NCI-H146 (cell line): ENCODE measurements at places on chromosomes 2 and 18.

DNA sequence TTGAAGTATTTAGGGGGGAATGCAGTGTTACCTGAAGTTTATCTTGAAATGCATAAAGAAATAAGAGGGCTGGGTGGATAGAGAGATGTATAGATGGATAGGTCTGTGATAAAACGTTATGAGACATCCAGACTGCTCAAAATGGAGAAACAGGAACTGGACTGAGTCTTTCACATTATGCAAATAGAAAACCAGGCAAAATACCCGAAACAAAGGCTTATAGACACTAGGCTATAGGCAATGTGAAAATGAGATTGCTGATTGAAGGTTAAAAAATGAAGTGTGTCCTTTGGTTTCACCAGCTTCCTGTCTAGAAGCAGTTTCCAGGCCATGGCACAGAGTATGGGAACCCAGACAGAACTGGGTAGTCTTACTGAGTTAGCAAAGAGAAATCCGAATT lies 24.9 kb upstream of the SLC3A1 start:
- DNase-seq = no peak

GRCh38 chr2:218221000-218221399 lies 4.0 kb downstream of the ARPC2 start:
- no peak for DNase-seq

GRCh38 chr2:192029089-192029488 lies 165.6 kb downstream of the TMEFF2 start:
- no peak for DNase-seq

DNA sequence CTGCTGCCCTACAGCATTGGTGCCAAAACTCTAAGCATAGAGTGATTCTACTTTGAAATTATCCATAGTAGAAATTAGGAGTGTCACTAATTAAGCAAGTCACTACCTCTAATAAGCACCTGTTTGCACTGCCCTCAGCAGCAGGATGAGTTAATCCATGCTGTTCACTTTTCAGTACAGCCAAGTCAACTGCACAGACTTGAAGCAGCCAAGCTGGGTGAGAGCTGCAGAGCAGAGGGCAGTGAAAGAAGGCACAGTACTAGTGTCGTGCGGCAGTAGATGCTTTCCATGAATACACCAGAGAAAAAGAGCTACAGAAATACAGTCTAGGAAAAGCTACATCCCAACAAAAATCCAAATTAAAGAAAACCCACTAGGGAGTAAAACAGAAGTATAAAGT lies 98.6 kb downstream of the RAPH1 start:
- DNase-seq = no peak

DNA sequence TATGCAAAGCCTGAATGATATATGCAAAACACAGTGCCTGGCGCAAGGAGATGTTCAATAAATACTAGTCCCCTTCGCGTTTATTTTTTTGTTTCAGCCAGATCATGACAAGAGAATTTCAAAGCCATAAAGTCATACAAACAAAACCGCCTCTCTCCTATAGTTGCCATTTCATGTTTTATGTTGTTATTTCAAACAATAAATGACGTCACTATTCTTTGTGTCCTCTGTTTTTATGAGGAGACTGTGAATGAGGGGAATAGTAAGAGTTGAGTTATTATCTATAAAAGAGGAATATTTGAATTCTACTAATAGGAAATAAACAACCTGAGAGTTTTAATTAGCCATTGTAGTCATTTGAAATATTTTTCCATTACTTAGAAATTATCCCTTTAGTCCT lies 464.5 kb downstream of the THSD7B start:
- no peak for DNase-seq

DNA sequence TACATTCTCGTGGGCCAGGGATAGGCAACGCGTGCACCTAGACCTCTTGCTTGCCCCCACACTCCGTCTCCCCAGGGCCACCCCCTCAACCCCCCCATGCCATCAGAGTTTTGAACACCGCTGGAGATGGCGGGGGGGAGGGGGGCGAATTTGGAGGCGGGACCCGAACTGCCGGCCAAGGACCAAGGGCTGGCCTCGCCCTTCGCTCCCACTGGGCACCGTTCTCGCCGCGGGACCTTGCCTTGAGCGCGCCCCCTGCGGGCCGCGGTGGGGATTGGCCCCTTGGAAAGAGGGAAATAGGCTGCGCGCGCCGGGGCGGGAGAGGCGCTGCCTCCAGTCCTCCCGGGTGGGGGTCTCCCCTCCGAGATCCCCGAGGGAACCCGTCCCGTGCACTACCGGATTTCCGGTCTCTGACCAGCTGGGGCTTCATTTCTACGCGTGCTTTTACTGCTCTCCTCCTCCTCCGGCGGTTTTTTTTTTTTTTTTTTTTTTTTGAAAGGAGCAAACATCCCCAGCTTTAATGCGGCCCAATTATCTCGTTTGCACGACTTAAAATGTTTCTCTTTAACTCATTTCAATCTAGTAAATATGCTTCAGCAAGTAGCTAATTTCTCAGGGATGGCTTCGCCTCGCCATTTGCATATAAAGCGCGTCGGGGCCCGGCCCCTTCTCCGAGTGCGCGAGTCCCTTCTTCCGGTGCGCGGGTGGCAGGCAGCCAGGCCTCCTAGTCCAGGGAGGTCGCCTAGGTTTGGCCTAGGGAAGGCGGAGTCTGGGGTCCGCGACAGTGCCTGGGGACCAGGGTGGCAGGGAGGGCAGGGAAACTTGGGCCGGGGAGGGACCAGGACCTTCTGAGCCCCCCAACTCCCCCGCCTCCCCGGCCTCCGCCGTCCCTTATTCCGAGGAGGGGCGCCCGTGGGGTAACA lies 10.0 kb upstream of the GBX2 start:
- no peak for DNase-seq

DNA sequence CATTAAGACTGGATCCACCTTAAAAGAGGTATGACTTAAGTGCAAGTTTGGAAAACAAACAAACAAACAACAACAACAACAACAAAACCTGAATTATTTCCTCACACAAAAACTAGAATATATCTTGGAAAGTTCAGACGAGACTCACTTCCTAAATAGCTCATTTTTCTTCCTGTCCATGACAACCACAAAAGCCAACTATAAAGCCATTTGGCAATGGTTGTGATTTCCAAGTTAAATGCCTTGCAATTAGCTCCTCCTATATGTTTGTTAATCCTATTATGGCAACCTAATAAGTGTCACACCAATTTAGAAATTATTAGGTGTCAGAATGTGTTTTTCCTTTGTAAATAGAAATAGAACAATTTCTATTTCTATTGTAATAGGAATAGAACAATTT lies 91.6 kb upstream of the ARL5A start:
- no peak for DNase-seq

- no peak for DNase-seq
These were observed 71.5 kb downstream of the SNTG2 start for GRCh38 chr2:1022178-1022577.

GRCh38 chr2:143150287-143150686 lies 21.1 kb downstream of the ARHGAP15 start:
- no peak for DNase-seq

DNA sequence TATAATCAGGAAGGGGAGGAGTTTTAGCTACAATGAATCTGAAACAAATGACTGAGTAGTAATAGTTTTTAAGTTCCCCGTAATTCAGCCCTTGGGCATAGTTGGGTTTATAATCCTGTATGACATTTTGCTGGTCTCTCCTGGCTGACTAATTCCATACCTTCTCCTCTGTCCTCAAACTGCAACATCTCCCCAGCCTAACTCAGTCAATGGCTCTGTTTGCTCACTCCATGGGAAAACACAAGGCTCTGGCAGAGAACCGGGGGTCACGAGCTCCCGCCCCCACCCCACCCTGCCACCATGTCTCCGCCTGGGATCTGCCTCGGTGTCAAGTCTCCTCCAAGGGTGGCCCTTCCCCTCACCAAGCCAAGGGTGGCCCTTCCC lies 168.6 kb downstream of the HDAC4 start:
- no peak for DNase-seq

DNA sequence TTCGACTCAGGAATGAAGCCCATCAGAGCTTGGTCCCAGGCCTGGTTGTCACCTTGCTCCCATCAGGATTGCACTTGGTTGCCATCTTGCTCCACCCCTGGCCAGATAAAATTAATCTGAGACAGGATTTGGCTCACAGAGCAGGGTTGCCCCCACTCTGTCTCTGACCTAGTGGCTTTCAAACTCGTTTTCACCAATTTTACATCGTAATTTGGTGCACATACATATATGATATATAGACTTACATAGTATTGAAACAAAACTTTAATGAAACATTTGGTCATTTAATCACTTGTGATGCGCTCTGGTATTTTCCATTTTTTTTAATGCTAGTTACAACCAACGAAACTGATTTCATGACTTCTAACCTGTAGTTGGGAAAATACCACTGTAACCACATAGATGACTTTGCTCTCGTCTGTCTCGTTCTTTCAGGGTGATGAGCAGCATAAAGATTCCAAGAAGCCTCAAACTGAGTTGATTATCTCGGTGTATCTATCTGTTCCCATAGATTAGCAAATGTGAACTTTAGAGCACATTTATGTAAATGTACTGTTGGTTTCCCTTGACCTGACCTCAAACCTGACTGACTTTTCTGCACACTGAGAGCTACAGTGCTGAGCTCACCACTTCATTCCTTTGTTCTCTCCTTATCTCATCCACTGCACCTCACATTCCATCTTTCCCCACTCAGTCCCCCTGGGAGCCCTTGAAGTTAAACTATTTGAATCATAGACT lies 30.5 kb upstream of the PLB1 start:
- no peak for DNase-seq

DNA sequence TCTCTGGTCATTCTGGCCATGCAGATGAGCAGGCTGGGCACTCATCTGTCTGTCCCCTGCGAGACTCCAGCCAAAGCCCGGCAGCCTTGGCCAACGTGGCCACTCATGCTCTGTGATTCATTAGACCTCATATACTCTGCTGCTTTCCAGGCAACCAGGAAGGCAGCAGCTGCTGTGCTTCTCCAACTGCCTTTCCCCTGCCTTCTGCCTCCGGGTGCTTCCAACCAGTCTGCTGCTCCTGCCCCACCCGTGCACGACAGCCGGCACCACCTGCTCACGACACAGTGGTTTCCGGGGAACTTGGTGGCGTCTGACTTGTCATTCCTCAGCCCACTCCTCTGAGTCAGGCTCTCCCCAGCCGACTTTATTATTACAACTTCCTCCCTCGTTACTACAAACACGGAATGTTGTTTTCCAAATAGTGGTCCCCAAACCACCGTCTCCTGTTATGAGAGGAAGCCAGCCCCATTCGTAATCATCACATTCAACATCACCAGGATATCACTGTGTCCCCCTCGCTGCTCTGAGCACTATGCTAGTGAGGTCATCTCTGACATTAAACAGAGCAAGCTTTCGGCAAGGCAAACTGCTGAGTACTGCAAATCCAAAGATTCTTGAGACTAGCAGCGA lies 392.4 kb downstream of the ALK start:
- DNase-seq = no peak

DNA sequence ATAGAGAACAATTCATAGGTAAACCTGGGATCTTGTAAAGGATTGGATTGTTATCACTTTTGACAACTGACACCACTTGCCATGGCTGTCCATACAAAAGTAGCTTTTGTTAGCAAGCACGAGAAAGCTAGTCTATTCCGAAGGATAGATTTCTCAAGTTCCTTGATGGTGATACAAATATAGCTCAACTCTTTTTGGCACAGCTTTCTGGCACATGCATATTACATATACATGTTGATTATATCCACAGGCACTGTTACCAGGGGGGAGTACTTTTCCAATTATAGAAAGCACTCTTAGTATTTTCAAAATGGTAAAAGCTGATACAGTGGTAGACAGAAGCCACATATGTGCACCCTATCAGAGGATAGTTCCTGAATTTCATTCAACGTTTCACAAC lies 168.9 kb downstream of the UPP2 start:
- no peak for DNase-seq

DNA sequence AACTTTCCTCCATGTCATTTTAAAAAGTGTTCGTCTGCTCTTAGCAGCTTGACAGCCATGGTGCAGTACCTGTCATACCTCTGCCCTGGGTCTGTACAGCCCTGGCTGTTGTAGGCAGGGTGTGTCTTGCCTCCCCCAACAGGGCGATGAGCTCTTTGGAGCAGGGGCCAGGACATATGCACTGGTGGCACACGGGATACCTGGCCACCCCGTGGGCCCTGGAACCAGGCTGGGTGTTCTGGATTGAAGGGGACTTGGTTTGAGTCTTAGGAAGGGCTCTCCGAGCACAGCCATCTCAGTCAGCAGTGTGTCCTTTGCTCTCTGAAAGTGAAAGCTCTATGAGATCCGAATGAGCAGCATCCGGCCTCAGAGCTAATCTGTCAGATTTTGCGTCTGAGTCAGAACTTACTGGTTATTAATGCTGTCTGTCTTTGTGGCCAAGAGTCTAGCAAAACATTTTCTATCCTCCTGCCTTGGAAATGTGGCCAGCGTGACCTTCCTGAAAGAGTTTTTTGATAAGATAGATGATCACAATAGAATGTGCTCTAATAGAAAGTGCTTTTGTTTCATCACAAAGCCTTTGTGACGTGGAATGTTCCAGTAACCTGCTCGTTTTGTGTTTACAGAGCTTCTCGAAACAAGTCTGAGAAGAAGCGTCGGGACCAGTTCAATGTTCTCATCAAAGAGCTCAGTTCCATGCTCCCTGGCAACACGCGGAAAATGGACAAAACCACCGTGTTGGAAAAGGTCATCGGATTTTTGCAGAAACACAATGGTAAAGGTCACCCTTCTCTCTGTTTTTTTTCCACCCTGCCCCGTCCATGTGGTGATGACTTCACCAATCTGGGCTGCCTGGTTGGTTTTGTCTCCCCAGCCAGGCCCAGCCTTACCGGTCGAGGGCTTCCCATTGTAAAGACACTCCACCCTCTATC lies 77.3 kb upstream of the RPL31 start:
- no peak for DNase-seq

DNA sequence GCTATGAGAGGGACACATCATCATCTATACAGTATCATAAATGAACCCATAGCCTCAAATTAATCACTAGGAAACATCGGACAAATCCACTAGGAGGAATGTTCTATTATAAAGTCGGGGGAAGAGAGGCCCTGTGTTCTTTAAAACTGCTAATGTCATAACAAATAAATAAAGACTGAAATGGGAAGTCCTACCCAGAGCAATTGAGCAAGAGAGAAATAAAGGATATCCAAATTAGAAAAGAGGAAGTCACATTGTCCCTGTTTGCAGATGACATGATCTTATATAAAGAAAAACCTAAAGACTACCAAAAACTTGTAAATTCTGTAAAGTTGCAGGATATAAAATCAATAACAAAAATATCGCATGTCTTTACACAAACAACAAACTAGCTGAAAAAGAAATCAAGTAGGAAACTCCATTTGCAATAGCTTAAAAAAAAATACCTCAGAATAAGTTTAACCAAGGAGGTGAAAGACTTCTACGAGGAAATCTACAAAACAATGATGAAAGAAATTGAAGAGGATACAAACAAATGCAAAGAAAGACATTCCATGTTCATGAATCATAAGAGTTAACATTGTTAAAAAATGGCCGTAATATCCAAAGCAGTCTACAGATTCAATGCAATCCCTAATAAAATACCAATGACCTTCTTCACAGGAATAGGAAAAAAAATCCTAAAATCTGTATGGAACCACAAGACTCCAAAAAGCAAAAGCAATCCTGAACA lies 30.6 kb downstream of the RTN4 start:
- DNase-seq = no peak
